ENCODE measurements at places on chromosomes 12 and 14.
A peak's percentile ranks its signal among the peaks of the same experiment; 100 is the strongest.

- DNase-seq: no peak
Observed at GRCh38 chr12:105072888-105073488, 11.3 kb downstream of the ALDH1L2 start.

GRCh38 chr14:64095620-64096019 is 198.6 kb downstream of the ESR2 start:
- no peak for DNase-seq

GRCh38 chr12:116299665-116300328 is 22.3 kb upstream of the MED13L start:
- no peak for DNase-seq

- no peak for DNase-seq
Observed at GRCh38 chr12:96892104-96892503, 15.0 kb upstream of the NEDD1 start.

DNA sequence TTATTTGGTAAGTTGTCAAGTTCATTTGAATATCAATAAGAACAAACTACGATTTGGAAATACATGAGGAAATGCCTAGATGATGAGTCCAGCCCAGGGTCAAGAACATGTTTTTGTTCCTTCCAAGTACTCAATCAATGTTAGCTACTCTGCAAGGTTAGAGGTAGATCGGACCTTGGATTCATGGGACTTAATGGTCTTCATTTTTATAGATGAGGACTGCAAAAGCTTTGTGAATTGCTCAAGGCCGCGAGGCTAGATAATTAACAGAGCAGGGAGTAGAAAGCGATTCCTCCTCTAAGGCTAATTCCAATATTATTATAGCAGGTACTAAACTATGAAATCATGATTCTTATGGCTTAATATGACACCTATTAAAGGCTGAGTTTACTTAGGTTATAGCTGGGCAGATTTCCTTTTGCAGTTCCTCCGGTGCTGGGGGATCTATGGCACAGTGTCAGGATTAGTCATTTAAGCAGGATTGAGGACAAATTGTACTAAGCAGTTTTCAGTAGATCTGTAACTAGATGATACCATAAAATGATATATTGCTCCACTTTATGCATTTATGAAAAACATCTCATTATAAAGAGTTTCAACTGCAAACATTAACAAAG is 19.8 kb downstream of the NR1H4 start:
- DNase-seq: no peak

DNA sequence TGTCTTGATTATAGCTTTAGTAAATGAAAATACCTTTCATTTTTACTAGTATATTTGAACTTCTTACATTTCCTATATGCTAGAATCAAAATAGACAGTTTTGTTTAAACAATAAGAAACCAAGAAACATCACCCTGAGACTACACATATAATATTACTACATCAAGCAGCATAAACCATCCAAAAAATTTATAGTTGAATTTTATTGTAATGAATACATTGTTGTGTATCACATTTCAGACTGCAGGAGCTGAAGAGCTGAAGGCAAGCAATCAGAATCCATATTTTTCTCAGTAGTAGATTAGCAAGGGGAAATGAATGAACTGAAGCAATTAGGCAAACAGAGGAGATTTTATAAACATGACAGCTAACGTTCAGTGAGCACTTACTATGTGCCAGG is 379.2 kb downstream of the BTG1 start:
- no peak for DNase-seq

DNA sequence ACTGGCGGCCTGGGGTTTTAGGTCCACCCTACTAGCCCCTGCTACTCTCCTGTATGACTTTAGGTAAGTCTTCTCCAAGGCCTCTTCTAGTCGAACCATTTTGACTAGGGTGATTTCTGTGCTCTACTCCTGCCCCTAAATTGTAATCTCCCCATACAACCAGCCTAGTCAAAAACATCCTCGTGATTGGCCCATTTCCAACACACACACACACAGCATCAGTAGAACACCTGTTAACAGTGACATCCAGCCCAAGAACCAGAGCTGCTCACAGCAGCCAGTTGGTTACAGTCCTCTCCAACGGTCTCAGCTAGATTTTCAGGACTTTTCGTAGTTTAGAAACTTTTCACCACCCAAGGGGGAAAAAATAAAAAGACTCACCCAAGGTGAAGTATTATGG is 30.9 kb downstream of the NT5DC3 start:
- DNase-seq: no peak

DNA sequence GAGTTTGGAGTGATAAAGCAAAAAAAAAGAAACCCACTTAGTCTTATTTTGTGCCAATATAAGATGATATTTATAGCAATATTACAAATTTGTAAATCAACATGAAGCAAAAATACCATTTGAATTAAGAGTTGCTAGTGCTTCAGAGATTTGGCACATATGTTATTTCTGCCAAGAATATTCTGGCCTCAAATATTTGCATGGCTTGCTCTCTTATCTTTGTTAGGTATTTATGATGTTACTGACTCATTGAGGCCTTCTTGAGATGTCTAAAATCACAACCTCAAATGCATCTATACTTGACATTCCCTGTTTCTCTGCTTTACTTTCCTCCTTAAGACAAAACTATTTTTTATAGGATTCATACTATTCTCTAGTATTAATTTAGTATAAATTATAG is 301.5 kb downstream of the NELL2 start:
- no peak for DNase-seq

DNA sequence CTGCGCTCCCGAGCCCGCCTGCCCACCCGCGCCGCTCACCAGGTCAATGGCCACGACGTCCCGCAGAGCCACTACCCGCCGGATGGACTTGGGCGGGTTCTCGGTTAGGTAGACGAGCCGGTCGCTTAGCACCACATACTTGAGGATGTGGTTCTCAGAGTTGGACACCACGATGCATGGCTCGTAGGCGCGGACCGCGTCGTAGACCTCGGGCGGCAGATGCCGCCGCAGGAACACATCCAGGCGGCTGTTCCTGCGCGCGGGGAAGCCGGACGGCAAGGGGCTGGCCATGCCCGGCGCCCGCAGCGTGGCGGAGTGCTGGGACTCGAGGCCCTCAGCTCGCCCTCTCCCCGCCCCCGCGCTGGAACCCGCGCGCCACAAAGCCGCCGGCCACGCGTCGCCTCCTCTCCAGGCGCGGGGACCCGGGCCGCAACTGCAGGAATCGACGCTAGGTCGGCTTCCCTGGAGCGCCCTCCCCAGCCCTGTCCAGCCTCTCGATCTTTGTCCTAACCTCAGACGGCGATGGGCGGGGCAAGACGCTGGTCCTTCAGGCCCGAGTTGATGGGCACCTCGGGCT is at the start of gene C12orf56:
Gene C12orf56, minus strand, starts transcription at position 484 of the 577 bp plus-strand sequence. Its CDS starts 193 bp downstream, at position 291.
- no peak for DNase-seq

GRCh38 chr12:123250471-123251383 is 17.5 kb downstream of the MTRFR start:
- DNase-seq: no peak

DNA sequence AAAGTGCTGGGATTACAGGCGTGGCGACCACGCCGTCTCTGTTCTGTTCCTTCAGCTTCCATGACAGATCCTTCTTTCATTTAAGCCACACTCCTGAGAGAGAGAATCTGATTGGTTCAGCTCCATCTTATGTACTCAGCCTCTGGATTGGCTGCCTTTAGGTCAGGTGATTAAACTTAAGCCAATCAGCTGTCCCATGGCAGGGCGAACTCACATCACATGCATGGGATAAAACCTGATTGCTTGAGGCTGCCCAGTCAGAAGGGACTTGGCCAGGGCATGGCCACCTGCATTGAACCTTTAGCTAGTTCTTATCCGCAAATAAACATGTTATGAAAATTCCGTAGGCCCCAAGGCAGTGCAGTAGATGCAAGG is 274.2 kb downstream of the SUDS3 start:
- no peak for DNase-seq

- peak; percentile 49 for DNase-seq
Observed at GRCh38 chr12:116803013-116803736, 65.1 kb downstream of the RNFT2 start.

DNA sequence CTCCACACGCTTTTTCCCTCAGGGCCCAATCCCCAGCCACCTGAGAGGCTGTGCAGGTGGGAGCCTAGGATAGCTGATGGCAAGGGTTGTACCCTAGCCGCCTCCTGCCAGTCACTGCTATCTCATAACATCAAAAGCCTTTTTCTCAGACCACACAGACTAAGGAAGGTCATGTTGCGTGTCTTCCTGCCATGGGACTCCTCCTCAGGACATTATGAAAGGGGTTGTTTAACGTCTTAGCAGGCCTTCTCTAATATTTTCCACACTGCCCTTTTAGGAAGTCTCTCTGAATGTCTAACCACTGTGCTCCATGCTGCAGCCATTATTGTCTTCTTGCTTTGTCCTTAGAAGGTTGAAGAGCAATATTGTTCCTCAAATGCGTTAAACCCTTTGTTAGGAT is 7.6 kb upstream of the SMUG1 start:
- no peak for DNase-seq

GRCh38 chr12:12138203-12139154 is 67.7 kb downstream of the BCL2L14 start:
- no peak for DNase-seq

DNA sequence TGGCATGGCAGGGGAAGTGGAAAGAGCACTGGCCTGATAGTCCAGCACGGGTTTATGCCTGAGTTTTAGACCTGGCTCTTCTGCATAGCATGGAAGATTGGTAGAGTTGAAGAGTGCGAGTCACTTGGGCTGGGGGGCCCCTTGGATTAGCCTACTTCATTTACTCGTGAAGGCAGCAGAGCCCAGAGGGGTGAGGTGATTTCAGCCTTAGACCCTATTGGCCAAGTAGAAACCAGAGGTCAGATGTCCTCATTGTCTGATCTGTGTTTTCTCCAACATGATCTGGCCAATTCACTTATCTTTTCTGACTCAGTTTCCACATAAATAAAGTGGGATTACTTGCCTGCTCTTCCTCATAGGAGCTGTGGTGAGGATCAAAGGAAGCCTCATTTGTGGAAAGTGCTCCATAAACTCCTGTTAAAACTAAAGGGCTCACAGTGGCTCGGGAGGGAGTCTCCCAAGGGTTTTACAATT is 1.9 kb downstream of the PLEKHG3 start:
- DNase-seq: no peak

DNA sequence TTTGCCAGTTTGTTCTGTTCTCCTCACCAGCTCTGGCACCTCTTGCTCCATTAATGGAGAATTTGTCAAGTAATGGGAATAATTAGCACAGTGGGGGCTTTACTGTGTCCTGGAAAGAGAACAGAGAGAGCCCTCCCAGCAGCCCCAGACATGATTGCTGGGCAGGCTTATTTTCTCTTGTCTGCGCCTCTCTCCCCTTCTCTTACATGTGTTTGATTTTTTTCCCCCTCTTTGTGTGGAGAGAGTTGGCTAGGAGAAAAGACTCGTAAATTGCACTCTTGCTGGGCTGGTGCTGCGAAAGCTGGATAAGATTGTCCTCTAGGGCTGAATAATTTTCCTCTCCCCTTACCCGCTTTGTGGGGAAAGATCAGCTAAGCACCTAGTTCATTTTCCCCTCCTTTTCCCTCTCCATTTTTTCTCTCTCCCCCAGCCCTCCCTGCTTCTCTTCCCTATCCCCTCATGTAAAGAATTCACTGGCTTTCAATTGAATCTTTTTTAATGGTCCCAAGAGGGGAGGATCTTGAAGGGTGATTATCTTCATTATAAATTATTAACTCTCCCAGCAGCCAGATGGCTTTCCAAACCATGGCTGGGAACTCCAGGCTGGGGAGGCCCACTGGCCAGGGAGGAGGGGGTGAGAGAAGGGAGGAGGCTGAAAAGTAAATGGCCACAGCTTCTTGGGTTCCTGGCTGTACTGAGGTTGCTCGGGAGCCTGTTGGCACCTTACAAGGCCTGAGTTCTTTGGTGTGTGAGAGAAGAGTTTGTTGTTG is 62.2 kb downstream of the NRXN3 start:
- DNase-seq: no peak

DNA sequence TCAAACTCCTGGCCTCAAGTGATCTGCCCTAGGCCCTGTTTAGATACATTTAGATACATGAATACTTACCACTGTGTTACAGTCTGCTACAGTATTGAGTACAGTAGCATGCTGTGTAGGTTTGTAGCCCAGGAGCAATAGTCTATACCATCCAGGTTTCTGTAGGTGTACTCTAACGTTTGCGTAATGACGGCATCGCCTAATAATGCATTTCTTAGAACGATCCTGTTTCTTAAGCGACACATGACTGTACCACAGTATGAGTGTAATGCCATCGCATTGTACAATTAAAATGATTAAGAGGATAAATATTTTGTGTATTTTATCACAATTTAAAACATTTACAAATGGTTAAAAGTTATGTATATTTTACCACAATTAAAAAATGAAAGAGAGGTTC is 18.9 kb downstream of the TMEM120B start:
- no peak for DNase-seq

- DNase-seq: no peak
Observed at GRCh38 chr12:105337391-105337790, 6.9 kb downstream of the C12orf75 start.

DNA sequence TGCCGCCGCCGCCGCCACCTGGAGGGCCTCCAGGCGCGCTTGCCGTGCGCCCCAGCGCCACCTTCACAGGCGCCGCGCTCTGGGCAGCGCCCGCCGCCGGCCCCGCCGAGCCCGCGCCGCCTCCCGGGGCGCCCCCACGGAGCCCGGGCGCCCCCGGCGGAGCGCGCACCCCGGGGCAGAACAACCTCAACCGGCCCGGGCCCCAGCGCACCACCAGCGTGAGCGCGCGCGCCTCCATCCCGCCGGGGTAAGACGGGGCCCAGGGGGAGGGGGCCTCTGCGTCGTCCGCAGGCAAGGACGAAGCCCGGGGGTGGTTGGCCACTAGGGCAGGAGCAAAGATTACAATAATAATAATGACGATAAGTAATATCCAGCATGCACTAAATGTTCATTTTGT is 21.3 kb downstream of the DTX1 start:
- no peak for DNase-seq

GRCh38 chr12:32365473-32366064 is 33.8 kb upstream of the FGD4 start:
- peak; percentile 40 for DNase-seq
